ENCODE measurements at places on chromosomes 3 and 15. TPM values are rescaled to one million over a fixed set of nuclear protein-coding genes. Genes with fewer than 3 reads are reported as not detected.

DNA sequence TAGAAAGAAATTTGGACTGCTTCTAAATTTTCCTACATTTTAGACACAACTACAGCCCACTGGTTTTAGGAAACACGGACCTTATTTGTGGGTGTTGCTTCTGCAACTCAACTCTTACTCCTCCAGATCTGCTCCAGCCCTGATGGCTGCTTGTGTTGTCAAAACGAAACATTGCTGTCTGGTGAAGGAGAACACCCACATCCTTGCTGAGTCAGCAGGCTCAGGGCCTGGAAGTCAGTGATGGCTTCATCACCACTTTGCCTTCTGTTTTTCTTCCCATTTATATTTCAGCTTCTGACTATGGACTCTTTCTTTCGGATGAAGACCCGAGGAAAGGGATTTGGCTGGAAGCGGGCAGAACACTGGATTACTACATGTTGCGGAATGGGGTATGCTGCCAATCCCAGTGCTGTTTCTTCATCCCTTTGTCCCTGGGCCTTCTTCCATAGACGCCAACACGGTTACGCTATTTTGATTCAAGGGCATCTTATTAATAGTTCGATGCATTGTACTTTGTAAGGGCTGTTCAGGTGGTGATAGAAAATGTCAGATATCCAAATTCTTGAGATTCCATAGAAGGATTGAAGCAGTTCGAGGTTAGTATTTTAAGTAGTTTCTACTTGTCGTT is 392.6 kb upstream of the TPM1 start:
- DNase-seq: no peak
- no peak overlapping the region for H3K4me3 ChIP-seq
- no peak overlapping the region for H3K27ac ChIP-seq
- no peaks in the 10 kb centered on the region for H3K36me3 ChIP-seq
- no peaks in the 10 kb centered on the region for H3K4me1 ChIP-seq
- H3K27me3 ChIP-seq: peaks cover 3% of the 10 kb centered on the region

DNA sequence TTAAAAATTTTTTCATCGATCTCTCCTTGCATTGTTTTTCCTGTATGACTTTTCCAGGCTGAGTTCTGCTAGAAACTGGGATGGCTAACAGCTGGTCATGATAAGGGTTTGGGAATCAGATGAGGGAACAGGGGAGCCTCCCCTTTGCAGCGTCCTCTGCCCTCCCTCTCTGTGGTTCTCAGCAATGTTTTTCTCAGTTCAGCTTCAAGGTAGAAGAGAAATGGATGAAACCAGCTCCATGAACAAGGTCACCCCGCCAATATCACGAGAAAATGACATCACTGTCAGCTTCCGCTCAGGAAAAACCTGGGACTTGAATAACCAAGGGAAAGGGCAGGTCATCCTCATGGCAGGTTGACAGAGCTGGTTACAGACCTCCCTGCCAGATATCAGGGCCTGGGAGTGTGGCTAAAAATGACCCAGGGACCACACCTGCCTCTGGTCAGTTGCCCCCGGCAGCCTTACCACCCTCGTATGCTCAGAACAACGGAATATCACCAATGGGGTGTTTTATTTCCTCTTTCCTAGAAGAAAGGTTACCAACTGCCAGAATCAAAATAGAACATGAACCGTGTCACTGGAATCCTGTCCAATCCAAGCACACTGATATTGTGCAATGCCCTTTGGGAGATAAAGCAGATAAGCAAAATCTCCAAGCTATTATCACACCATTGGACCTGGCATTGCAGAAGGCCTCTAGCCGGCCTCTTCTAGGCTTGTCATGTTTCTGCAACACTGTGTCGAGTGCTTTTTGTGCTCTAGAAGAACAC is 26.1 kb downstream of the LSM3 start:
- peaks cover 7% of the 10 kb centered on the region for H3K4me1 ChIP-seq
- H3K36me3 ChIP-seq: peaks cover 9% of the 10 kb centered on the region
- DNase-seq: no peak
- no peaks in the 10 kb centered on the region for H3K27me3 ChIP-seq
- no peak overlapping the region for H3K4me3 ChIP-seq
- no peak overlapping the region for H3K27ac ChIP-seq

- no peaks in the 10 kb centered on the region for H3K4me1 ChIP-seq
- no peak overlapping the region for H3K27ac ChIP-seq
- H3K4me3 ChIP-seq: no peak overlapping the region
- no peaks in the 10 kb centered on the region for H3K36me3 ChIP-seq
- H3K27me3 ChIP-seq: peaks cover 49% of the 10 kb centered on the region
Observed at GRCh38 chr15:71116366-71116765, 1.1 kb downstream of the THSD4 start.

GRCh38 chr3:140086642-140087041 is 151.7 kb downstream of the CLSTN2 start:
- H3K27me3 ChIP-seq: no peaks in the 10 kb centered on the region
- H3K4me3 ChIP-seq: no peak overlapping the region
- DNase-seq: no peak
- no peaks in the 10 kb centered on the region for H3K4me1 ChIP-seq

DNA sequence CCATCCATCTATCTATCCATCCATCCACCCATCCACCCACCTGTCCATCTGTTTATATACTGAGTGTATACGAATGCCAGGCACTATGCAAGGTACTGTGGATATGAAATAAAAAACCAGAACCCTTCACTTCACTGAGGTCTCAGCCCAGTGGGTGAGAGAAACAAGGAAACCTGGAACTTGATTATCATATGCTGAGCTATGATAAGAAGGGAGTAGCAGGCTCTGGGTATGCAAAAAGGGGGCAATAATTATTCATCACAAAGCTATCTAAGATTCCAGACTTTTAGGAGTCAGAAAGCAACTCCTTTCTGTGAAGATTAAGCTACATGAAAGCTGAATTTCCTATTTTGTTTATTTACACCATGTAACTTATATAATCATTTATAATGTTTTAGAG is 327.7 kb upstream of the IL12A start:
- DNase-seq: no peak
- no peaks in the 10 kb centered on the region for H3K4me1 ChIP-seq
- H3K27me3 ChIP-seq: no peaks in the 10 kb centered on the region
- no peak overlapping the region for H3K27ac ChIP-seq

GRCh38 chr3:107897471-107898061 is 193.3 kb downstream of the CD47 start:
- no peak for DNase-seq
- no peaks in the 10 kb centered on the region for H3K4me1 ChIP-seq
- no peaks in the 10 kb centered on the region for H3K27me3 ChIP-seq
- no peaks in the 10 kb centered on the region for H3K36me3 ChIP-seq

ZNF501 gene
- total RNA-seq: 4.6 TPM

CAPN3 gene
- 17.0 TPM for total RNA-seq
